G401 (cell line): ENCODE measurements at places on chromosomes 7 and 10.

DNA sequence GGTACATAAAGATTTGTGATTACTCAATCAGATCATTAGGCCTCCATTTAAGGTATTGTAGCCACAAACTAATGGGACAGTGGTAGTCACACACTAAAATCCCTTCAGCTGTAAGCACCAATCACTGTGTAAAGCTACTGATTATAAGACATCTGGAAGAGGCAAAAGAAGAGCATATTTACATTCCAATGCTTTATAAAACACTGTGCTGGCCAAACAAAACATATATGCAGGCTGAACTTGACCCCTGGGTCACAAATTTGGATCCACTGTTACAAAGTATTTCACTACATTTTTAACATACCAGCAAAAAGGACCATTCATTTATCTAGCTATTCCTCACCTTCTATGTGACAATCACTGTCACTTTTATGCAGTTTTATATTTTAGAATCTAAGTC is 41.4 kb upstream of the ANLN start:
- DNase-seq = no peak

DNA sequence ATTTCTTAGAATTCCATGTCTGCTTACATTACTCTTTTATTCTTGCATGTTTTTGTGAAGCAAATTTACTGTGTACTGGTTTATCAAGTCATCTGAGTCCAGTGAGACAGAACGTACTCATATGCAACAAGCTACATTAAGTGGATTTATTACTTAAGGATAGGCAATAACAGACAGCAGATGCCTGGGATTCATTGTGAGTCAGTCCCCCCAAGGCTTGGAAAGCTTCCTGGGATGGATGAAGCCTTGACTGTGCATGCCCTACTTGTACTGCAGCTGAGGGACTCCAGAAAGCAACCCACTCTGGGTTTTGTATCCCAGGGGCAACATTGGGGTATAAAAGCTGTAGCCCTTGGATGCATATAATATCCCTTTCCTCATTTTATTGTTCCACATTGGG is 113.4 kb upstream of the RAB18 start:
- no peak for DNase-seq

DNA sequence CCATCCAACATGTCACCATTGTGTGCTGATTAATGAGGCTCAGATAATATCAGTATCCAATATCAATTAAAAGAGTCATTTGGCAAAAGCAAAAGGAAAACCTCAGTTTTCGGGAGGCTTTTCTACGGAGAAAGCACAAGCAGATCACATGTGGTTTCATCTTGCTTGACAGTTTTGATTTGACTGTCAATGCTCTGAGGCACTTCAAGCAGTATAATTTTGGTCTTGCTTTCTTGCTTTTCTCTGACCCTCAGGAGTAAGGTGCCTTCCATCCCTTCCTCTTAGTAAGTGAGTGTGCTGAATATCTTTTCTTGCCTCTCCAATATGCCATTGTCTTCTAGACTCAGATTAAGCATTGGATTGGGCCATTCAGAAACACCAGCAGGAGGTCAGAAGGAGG is 115.5 kb upstream of the CALCR start:
- DNase-seq = no peak

- no peak for DNase-seq
Measured at GRCh38 chr10:54665095-54665494, 135.9 kb downstream of the PCDH15 start.

DNA sequence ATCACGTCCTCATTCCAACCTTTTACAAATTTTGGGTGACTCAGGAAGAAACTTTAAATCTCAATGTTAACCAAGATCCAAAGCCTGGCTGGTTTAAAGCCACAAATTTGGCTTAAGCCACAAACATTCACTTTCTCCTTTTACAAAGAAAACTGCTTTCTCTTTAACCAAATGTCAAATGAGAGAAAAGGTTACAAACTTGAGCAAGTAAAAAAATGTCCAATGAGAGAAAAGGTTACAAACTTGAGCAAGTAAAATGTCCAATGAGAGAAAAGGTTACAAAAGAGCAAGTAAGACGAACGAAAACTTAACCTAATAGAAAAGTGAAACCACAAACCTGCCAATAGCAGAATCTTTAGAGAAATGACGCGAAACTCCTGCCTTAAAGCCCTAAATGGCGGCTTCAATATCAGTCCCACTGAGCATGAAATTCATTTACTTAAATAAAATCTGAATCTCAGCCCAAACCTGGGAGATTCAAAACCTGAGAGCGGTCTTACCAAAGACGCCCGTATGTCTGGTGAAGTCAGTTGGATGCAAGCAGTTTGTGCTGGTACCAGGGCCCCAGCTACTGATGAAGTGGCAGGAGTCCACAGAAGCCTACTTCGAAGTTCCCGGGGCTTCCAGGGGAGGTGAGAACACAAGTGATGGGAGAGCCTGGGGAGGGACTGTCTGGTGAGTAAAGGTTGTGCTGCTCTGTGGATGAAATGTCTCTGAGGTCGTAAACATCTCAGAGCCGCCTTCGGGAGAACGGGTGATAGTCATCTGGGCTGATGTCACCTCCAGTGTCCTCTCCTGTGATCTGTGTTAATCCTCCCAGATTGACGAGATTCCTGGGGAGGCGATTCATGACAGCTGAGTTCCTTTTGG is 74.6 kb downstream of the PAXIP1 start:
- DNase-seq = peak; percentile 72

DNA sequence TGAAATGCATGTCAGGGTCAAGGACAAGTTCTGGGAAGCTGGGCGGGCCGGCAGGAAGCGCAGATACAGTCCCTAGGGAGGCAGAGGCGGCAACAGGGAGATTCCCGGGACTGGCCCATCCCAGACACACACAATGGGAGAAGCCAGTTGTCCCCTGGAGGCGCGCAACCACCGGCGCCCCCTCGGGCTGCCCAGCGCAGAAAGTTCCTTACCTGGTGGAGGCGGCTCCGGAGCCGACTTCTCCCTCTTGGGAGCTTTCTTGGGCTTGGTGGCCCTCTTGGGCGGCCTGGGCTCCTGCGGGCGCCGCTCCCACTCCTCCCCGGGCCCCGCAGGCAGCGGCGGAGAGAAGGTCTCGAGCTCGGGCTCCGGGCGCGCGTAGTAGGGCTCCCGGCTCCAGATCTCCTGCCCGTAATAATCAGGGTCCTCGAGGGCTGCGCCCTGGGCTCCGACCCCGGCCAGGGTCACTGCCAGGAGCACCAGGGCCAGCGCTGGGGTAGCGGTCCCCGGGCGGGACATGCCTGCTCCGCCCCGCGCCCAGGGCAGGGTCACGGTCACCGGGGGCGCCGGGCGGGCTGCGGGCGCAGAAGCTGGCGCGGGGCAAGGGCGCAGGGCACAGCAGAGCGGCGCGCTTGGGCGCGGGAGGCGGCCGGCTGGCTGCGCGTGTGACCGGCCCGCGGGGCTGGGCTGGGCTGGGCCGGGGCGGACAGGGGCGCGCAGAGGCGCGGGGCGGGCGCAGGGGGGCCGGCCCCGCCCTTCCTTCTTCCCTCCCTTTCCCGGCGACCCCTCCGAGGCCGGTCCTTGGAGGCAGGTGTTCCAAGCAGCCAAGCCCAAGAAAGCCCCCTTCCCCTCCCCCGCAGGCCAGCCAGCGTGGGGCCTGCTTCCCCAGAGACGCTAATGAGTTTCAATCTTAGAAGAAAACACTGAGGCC is at the start of gene CPXM2:
TSS of gene CPXM2 (minus strand) at position 664 of the 928 bp plus-strand sequence. CDS start at position 516, 148 bp downstream.
- no peak for DNase-seq

DNA sequence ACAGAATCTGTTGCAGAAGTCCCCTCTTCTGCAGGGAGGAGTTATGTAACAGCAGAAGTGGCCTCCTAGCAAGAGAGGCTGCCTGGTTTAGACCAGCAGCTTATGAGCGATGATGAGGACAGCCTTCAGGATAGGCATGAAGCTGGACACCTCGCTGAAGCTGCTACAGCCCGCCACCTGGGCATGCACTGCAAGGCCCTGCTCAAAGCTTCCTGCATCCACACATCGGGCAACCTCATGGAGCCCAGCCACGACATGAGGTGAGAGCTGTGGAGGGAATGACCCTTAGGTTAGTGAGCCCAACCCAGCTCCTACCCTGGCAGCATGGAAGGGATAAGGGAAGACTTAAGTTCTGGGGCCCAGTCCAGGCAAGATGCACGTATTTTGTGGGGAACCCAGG is 24.7 kb downstream of the WNT8B start:
- no peak for DNase-seq

DNA sequence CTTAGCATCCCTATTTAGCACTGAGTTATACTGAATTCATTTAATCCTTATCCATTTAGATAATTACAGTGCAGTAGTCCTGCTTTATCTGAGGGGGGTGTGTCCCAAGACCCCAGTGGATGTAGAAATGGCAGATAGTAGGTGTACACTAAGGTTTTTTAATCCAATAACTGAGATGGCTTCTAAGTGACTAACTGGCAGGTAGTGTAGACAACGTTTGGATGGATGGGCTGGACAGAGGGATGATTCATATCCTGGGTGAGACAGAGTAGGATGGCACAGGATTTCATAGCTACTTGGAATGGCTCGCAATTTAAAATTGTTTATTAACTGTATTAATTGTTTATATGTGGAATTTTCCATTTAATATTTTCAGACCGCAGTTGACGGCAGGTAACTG is 295.6 kb downstream of the CCDC3 start:
- no peak for DNase-seq

DNA sequence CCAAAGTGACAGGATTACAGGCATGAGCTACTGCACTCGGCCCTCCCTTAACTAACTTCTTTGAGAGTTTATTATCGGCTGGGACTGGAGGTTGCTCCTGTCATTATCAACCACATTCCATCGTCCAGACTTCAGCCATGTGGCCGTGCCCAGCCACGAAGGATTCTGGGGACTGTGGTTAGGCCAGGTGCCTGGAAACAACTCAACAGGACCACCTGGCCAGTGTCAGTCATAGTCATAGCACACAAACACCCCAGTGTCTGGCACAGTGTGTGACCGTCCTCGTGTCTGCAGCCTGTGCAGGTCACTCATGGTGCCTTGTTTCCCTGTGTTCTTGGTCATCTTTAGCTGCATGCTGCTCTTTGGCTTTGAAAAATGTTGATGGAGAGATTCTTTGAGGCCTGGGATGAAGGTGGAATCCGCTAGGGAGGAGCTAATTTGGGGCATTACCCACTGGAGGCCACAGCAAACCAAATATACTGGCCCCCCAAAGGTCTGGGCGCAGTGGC is 12.7 kb upstream of the AMZ1 start:
- no peak for DNase-seq

- no peak for DNase-seq
Measured at GRCh38 chr7:69012149-69012548, 586.1 kb upstream of the AUTS2 start.

DNA sequence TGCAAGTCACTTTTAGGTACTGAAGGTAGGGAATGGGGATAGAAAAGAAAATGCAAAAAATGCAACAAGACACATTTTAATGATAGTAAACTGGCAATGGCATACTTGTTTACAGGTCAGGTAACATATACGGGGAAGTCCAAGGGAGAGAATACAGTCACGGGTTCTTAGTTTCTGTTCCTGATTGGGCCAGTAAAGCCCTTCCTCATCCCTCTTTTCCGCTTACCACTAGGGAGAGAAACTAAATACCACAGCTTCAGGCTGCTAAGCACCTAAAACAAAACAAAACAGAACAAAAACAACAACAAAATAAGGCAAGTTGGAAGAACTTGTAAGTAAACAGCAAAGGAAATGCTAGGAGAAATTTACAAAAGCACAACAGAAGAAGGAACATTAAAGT is 65.2 kb upstream of the OGDHL start:
- no peak for DNase-seq

DNA sequence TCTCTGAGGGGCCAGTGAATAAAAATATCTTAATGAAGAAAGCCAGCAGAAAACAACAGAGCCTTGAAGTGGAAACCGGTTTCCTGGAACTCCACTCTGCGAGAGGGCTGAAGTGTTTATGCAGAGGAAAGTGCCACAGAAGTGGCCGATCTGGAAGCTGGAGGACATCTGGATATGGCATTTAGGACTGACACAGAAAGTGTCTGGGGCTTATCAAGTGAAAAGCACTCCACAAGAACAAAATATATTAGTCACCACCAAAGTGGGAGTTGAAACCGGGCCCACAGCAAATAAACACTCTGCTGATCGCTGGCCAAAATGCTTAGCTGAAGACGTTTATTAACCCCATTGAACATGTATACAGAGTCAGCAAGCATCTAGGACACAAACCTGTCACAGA is 7.8 kb downstream of the NOD1 start:
- DNase-seq = no peak

GRCh38 chr7:23759671-23760391 is 49.8 kb downstream of the STK31 start:
- no peak for DNase-seq

DNA sequence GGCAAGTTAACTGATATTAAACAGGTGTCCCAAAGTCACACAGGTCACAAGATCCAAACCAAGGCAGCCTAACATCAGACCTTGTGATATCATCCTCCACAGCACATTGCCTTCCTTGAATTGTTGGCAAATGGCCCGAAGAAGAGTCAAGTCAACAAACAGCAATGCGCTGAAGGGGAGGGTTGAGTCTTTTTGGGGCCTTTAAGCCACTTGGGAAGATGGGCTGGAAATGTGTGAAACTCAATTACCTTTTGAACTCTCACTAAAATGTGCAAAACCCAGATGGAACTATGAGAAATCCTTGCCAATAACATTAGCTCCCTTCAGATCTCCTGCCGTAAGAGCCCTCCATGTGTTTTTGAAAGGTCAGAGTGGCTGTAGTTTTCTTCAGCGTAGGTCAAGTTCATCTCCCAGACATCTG is 47.9 kb upstream of the STK17A start:
- DNase-seq = no peak

DNA sequence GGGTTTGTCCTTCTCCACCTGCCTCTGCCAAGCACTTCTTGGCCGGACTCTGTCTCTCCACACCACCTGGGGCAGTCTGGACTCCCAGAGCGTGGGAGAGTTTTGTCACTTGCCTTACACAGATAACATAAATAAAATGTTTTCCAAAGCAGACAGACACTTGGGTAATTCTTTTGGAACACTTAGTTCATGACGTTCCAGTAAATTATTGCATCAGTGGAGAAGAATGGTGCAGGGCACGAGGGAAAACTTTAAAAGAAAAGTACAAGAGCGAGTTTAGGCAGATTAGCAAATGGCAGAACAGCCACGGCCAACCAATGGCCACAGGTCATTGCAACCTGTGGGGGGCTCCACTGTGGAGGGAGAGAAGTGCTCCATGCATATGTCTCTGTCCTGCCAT is 170.6 kb upstream of the GRB10 start:
- DNase-seq = no peak

DNA sequence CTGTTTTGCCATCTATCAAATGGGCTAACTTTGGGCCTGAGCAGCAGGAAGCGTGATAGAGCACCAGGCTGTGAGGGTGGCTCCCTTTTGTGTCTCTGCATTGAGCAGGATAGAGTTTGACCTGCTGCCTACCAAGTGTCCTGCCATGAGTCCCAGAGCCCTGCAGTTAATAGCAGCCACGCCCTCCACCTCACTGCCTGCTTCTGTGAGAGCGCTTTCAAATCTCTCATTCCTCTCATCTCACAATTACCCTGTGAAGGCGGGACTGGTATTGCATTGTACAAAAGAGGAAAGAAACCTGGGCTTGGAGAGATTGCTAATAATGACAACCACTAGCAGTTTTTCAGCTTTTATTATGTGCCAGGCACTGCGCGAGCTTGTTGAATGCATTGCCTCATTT is 39.9 kb downstream of the UNC5B start:
- DNase-seq = no peak

DNA sequence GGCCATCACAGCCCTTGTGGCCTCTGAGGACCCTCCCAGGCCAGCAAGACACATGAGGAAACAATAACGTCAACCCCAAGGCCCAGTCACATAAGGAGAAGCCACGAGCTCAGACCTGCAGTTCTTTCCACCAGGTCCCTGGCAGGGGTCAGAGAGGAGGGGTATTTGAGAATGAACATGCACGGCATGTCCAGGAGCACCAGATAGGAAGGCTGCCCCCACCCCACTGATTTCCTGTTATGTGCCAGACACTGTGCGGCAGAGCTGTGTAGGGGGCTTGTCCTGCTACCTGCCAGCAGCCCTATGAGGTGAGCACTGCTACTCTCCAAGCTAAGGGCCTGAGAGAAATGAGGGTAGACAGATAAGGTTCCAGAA is 40.7 kb upstream of the ZMIZ1 start:
- DNase-seq = no peak
